ENCODE measurements at places on chromosomes 5 and 9.

- no peak for DNase-seq
Measured at GRCh38 chr5:94623011-94623410, 4.5 kb downstream of the SLF1 start.

DNA sequence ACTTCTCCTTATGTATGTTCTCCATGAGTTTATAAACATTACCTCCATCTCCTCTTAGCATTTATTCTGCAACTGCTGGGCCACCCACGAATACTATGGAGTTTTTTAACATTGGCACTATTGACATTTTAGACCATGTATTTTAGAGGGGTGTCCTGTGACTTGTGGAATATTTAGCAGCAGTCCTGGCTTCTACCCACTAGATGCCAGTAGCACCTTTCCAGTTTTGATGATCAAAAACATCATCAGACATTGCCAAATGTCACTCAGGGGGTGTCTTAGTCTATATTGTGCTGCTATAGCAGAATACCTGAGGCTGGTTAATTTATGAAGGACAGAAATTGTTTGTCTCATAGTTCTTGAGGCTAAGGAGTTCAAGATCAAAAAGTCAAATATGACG lies 187.5 kb upstream of the RORB start:
- DNase-seq = no peak

DNA sequence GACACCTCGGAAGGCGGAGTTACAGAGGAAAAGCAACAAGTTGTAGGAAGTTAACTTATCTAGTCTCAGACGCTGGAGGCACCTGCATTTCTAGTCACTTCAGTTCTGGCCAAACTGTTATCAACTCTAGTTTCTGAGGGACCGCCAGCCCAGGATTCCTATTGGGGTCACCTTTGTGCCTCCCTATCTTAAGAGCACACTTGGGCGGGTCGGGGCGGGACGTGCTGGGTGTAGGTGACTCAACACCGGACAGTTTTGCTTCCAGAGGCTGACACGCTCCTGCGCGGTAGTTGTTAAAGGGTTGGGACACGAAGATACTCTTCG lies 679 bp upstream of the KDM4C start:
- peak; percentile 50 for DNase-seq

GRCh38 chr9:7973123-7973522 lies 173.5 kb upstream of the DMAC1 start:
- no peak for DNase-seq

- no peak for DNase-seq
Measured at GRCh38 chr5:14748180-14748900, 83.8 kb downstream of the OTULIN start.

- DNase-seq = no peak
Measured at GRCh38 chr9:121038362-121038761, 11.7 kb downstream of the C5 start.

- DNase-seq = no peak
Measured at GRCh38 chr9:111644195-111644772, 13.2 kb downstream of the DNAJC25 start.

GRCh38 chr9:8457816-8458215 lies 658.2 kb upstream of the DMAC1 start:
- no peak for DNase-seq

GRCh38 chr5:33968211-33969005 lies 16.1 kb downstream of the SLC45A2 start:
- DNase-seq = no peak

DNA sequence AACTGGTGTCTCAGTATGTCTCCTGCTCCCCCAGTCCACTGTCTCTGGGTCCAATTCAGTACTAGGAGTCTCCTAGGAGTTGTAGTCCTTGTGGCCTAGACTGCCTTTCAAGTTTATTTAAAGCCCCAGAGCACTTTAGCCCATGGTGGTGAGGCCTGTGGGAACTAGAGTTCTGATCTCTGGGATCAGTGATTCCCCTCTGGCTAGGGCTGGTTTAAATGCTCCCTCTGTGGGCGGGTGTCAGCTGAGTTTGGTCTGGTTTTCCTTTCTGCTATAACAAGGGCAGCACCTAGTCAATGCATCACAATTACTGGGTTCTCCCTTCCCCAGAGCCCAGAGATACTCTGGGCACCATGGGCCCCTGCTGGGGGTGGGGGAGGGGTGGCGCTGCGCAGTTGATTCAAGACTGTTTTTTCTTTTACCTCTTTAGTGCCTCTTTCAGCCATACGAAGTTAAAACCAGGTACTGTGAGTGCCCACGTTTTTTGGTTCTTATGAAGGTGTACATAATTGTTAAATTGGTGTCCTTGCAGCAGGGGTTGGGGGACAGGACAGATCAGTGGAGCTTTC lies 9.3 kb upstream of the SLC36A3 start:
- no peak for DNase-seq

- no peak for DNase-seq
Measured at GRCh38 chr5:2148312-2149194, 265.8 kb upstream of the IRX4 start.

DNA sequence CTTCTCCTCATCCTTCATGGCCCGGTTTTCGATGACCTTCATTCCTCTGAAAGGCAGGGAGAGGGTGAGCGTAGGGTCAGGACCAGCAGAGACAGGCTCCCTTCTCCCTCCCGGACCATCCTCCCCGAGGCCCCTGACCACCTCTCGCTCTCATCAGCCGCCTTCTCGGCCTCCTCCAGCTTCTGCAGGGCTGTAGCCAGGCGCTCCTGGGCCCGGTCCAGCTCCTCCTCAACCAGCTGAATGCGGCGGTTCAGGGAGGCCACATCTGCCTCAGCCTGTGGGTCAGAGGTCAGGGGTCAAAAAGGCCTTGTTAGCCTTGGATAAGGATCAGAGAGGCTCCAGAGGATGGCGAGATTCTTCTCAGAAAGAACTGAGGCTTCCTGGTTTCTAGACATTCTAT lies 4.2 kb downstream of the TPM2 start:
- DNase-seq = no peak

- DNase-seq = no peak
Measured at GRCh38 chr9:138070815-138071214, 193.2 kb downstream of the CACNA1B start.

DNA sequence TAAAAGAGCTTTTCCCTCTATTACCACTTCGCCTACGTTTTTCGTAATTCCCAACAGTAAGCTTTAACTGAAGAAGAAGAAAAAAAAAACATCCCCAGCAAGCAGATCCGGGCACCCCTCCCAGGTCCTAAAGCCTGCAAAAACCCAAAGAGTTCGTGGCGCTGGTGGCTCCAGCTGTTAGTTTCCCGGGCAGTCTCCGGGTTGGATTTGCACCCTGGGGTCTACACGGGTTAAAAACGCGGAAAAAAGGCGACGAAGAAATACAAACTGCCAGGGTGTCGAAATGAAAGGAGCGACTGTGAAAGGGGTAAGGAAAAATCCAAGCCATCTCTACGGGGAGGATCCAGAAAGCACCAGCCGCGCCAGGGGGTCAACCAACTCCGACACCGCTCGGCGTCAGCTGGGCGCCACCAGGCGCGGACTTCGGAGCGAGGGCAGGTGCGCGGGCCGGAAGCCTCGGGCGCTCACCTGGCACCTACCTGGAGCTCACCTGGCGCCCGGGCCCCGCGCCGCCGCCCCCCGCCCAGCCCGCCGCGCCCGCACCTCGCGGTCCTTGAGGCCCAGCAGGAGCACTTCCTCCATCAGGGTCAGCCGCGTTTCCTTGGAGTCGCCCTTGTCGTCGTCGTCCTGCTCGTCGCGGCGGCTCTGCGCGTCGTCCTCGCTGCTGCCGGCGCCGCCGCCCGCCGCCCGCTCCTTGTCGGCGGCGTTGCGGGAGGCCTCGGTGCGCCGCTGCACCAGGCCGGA lies 680 bp downstream of the GOLPH3 start:
- DNase-seq = peak; percentile 43

GRCh38 chr9:138060881-138061280 lies 183.3 kb downstream of the CACNA1B start:
- DNase-seq = no peak

GRCh38 chr9:131817073-131817472 lies 77.2 kb upstream of the RAPGEF1 start:
- DNase-seq = no peak

DNA sequence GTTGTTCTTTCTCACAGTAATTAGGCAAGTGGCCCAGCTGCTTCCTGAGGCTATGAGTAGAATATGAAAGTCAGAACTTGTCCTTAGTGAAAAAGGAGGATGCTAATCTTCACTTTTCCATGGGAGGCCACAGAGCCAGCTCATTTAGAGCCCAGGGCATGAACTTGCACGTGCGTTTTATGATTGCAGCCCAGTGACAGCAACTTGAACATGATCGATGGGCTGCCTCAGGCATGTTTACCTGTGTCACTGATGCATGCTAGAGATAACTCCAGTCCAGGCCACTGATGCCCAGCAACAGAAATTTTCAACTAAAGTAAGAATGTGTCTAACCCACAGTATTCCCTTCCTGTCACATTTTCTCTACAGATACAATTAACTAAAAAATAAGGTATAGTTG lies 179.3 kb downstream of the CTNND2 start:
- DNase-seq = no peak

DNA sequence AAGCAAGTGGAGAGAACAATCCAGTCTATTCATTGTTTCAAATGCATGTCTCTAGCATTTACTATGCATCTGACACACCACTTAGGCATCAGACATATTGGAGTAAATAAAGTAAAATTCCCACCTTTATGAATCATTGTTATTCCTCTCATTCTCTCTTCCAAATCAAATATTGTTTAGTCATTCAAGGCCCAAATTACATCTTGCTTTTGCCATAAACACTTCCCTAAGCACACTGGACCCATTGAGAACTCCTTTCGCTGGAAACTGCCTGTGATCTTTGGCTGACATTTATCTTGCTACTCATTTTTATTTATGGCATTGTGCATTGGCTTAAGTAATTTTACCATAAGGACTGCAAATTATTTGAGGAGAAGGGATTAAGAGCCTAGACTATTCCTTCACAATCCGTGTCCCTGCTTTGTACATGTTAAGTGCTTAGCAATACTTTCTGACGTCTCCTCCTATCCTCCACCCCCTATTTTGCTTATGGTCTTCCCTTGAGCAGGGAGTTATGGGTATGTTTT lies 7.4 kb downstream of the C5orf46 start:
- DNase-seq = no peak

GRCh38 chr9:134469041-134469875 lies 143.0 kb downstream of the RXRA start:
- no peak for DNase-seq

DNA sequence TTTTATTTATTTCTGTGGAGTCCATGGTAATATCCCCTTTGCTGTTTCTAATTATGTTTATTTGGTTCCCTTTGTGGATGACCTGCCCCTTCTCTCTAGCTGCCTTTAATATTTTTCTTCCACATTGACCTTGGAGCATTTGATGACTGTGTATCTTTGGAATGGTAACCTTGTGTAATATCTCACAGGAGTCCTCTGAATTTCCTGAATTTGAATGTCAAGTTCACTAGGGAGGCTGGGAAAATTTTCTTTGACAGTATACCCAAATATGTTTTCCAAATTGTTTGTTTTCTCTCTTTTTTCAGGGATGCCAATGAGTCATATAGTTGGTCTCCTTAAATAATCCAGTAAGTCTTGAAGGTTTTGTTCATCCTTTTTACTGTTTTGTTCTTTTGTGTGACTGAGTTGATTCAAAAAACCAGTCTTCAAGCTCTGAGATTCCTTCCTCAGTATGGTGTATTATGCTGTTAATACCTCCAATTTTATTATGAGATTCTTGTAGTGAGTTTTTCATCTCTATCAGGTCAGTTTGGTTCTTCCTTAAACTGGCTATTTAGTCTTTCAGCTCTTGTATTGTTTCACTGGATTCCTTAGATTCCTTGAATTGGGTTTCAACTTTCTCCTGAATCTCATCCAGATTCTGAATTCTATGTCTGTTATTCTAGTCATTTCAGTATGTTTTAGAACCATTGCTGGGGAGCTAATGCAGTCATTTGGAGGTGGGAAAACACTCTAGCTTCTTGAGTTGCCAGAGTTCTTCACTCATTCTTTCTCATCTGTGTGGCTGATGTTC lies 349.0 kb upstream of the TARS1 start:
- no peak for DNase-seq

GRCh38 chr9:36074870-36075532 lies 38.3 kb downstream of the RECK start:
- no peak for DNase-seq

DNA sequence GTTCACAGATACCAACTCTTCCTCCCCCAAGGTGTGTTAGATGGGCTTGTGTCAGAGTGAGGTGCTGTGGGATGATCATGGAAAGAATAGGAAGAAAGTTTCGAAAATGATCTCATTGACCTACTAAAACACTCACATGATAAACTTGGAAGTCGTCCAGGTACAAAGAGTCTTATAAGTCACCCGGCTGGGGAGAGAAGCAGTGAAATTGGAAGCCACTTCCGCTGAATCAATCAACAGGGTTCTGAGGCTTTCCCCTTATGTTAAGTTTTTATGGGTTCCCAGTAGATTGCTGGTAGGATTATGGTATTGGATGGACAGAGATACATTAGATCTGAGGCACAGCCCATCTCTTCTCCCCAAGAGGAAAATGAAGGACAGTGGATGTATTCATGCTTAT lies 218.8 kb upstream of the MSX2 start:
- DNase-seq = peak; percentile 58

GRCh38 chr9:13450723-13451122 lies 171.2 kb upstream of the MPDZ start:
- no peak for DNase-seq

DNA sequence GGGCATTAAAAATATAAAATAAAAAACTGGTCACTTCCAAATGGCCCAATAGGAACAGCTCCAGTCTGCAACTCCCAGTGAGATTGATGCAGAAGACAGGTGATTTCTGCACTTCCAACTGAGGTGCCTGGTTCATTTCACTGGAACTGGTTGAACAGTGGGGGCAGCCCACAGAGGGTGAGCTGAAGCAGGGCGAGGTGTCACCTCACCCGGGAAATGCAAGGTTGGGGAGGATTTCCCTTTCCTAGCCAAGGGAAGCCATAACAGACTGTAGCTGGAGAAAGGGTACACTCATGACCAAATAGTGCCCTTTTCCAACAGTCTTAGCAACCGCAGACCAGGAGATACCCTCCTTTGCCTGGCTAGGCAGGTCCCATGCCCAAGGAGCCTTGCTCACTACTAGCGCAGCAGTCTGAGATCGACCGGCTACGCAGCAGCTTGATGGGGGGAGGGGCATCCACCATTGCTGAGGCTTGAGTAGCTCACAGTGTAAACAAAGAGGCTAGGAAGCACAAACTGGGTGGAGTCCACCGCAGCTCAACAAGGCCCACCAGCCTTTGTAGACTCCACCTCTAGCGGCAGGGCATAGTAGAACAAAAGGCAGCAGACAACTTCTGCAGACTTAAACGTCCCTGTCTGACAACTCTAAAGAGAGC lies 12.7 kb downstream of the RLN1 start:
- DNase-seq = no peak

- DNase-seq = no peak
Measured at GRCh38 chr9:108766626-108767161, 89.1 kb downstream of the ACTL7B start.

- DNase-seq = peak; percentile 14
Measured at GRCh38 chr9:5922192-5922591, 31.5 kb downstream of the MLANA start.

- no peak for DNase-seq
Measured at GRCh38 chr9:93976973-93977372, 21.8 kb upstream of the BARX1 start.
